ENCODE measurements at places on chromosomes 11 and 22. TPM values are rescaled to one million over a fixed set of nuclear protein-coding genes. Genes with fewer than 3 reads are reported as not detected.

- DNase-seq, result no peak
Observed at GRCh38 chr11:47130543-47130942, 46.1 kb downstream of the ARFGAP2 start.

GRCh38 chr11:85810871-85811611 lies at the start of gene SYTL2:
SYTL2 (minus strand) TSS chr11:85811141; CDS start chr11:85757725, 53,416 bp downstream.
- peak; percentile 78 for DNase-seq

DNA sequence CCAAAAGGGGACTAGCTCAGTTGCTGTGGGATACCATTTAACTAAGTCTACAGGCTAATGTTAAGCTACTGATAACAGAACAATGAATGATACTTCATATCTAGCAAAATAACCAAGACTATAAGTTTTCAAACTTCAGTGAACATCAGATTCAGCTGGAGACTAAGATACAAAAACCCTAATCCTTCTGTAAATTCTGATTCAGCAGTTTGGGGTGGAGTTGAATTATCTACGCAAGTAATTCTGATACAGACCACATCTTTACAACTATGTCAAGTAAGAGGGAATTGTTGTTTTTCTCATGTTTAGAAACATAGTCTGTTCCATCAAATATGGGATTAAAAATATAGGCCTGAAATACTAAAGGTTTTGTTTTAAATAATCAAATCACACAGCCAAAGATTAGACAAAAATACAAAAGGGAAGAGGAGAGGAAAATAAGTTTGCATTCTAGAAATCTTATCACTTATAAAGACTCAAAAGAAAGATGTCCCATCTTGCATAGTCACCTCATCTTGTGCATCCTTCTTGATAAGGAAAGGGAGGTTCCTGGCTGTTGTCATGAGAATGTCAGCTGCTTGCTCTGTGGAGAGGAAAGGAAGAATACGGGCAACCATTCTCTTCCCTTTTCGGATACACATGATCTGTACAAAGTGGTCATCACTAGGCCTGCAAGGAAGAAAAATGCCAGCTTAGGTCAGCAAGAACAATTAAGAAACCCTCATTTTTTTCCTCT lies 21.4 kb downstream of the PATL1 start:
- no peak for DNase-seq

DNA sequence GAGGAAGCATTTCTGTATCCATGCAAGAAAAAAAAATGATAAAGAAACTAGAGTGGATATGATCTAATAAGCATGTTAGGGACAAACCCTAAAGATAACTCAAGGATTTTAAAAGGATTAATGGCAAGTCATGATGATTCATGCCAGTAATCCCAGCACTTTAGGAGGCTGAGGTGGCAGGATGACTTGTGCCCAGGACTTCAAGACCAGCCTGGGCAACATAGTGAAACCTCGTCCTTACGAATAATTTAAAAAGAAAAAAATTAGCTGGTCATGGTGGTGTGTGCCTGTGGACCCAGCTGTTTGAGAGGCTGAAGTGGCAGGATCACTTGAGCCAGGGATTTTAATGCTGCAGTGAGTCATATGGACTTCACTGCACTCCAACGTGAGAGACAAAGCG lies 145.5 kb upstream of the BLID start:
- DNase-seq, result no peak

DNA sequence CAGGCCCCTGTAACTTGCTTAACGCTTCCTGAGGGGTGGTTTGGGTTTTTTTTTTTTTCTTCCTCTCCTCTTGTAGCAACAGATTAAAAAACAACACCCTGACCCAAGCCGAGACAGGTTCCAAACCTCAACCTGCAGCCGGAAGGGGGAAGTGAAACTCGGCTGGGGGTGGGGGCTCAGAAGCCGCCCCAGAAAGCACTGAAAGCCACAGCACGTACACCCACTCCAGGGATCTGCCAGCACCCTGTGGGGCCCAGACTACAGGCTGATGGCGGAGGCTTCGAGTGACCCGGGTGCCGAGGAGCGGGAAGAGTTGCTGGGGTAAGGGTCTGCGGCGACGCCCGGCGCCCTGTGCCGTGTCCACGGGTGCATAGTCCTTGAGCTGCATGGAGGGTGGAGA lies at the start of gene LSP1:
Gene LSP1, plus strand, starts transcription at position 208 of the 400 bp plus-strand sequence. Its CDS starts 61 bp downstream, at position 269.
- DNase-seq, result peak; percentile 80

DNA sequence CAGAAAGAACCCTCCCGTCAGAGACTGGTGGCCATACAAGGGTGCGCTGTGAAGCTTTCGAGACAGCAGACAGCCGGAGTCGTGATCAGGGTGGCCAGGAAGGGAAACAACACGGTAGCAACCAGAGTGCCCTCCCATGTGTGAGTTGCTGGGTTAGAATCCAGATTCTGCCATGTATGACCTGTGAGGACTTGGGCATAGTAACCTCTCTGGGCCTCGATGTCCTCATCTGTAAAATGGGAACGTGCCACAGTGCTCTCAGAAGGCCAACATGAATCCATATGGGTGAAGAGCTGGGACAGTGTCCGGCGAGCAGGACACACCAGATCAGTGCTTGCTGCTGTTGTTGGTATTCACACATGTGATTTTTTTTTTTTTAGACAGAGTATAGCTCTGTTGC lies 7.6 kb upstream of the FGF3 start:
- DNase-seq, result no peak

GRCh38 chr22:26998129-26998528 lies 340.7 kb downstream of the MIAT start:
- no peak for DNase-seq

SAC3D1 gene
- 12.6 TPM for total RNA-seq

SLC22A8 gene
- not detected for total RNA-seq

MAPK8IP1 gene
- 7.3 TPM for total RNA-seq

BBOX1 gene
- 0.38 TPM for total RNA-seq

KDM2A gene
- total RNA-seq, result 80.5 TPM

EMID1 gene
- total RNA-seq, result 8.2 TPM
